ENCODE measurements at places on chromosomes 16 and 17.

DNA sequence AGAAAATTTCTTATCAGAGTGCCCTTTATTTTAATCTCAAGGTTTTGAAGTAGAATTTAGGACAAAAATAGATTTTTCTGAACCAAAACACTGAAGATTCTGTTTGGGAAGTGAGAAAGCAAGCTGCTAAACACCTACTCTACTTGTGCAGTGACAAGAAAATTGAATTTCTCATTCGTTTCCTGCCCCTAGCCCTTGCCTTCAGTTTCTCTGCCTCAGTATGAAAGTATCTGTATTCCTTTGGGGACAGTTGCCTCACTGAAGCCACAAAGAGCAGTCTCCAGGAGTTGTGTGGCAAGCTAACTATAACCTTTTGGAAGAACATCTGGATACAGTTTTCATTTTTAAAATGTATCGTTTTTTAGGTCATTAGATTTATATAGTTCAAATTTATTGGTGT lies 19.7 kb downstream of the MOSMO start:
- no peak for DNase-seq

GRCh38 chr16:77191259-77191969 lies 424 bp downstream of the MON1B start:
- DNase-seq, result no peak

- no peak for DNase-seq
Observed at GRCh38 chr17:40450175-40450574, 6.9 kb downstream of the IGFBP4 start.

GRCh38 chr16:57475711-57476339 lies 10.5 kb downstream of the DOK4 start:
- DNase-seq, result no peak

Measured in cerebellar nuclear complex (tissue), 1 donor.